NCI-H1930 (cell line): ENCODE measurements at places on chromosomes 3 and 15.

GRCh38 chr3:102909904-102910303 is 475.1 kb downstream of the ZPLD1 start:
- no peak for DNase-seq

GRCh38 chr3:43093006-43093405 is 12.9 kb downstream of the POMGNT2 start:
- no peak for DNase-seq

DNA sequence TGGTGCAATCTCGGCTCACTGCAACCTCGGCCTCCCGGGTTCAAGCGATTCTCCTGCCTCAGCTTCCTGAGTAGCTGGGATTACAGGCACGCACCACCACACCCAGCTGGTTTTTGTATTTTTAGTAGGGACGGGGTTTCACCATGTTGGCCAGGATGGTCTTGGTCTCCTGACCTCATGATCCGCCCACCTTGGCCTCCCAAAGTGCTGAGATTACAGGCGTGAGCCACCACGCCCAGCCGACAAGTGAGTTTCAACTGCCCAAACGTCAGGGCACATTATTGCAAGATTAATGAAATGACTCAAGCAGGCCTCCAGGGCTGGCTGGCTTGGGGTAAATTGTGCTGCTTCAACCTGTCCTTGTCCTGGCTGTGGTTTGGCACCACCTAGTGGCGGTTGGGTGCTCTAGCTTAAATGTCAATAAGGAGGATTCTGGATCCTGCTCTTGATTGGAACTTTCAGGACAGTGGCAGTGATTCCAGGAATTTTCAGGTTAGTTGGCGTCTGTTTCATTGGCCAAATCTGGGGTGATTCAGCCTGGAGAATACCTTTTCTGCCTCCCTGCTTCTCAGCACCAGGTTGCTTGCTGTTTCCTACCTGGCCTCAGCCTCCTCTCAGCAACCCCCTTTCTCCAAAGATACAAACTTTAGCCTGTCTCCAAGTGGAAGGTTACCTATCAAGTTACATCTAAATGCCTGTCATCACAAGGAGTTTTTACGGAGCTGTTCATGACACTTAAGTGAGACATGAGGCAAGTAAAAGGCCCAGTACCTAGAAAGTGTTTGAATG is 32.4 kb upstream of the SACM1L start:
- DNase-seq: peak; percentile 33

- no peak for DNase-seq
Measured at GRCh38 chr3:172137287-172138192, 98.2 kb downstream of the FNDC3B start.

- DNase-seq: no peak
Measured at GRCh38 chr3:184399410-184399809, 19.6 kb downstream of the CHRD start.

- no peak for DNase-seq
Measured at GRCh38 chr3:72679540-72680198, 168.6 kb downstream of the SHQ1 start.

- DNase-seq: no peak
Measured at GRCh38 chr3:171620825-171621434, 160.7 kb upstream of the TNIK start.

DNA sequence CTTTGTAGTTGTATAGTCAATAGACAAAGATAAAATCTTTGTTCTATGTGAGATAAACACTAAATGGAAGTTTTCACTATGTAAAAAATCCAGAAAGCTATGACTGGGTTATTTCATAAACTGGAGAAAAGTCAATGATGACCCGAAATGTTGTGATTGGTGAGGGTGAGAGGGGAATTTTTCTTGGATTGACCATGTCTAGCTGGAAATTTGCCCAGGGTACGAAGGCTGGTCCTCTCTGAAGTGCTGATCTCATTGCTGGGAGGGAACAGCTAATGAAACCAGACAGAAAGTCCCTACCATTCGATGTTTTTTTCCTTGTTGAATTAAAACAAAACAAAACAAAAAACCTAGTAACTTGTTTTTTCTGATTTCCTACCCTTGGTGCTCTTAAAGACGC is 14.3 kb downstream of the TPRG1 start:
- DNase-seq: no peak

DNA sequence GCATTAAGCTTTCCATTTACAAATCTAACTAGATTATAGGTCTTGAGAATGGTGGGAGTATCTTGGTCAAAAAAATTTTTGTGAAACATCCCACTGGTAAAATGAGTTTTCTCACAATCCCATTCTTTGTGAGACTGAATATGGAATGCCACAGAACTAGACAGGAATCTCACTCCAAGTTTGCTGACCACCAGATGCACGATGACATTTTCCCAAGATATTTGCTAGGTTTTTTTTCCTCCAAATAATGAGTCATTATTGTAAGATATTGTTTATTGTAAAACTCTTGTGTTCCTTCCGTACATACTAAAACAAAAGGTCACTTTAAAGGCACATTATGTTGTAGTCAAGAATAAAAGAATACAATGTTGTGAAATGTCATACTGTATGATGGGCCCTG is 53.9 kb downstream of the COPS2 start:
- no peak for DNase-seq

- no peak for DNase-seq
Measured at GRCh38 chr15:63042877-63043334, 359 bp downstream of the TPM1 start.

DNA sequence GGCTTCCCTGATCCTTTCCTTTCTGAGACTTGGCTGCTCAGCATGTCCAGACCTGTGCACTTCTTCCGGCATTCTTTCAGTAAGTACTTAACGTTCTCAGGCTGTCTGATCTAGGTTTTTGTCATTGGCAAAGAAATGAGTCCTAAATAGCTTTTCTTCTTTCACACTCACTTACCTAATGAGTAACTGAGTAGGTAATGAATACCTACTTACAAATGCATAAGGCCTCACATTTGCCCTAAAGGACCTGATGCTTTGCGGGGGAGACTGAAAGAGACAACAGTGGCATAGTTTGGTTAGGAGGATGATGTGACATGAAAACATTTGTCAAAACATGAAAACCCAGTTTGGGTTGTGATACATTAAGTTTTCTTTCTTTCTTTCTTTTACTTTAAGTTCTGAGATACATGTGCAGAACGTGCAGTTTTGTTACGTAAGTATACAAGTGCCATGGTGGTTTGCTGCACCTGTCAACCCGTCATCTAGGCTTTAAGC is 516.7 kb upstream of the CFAP20DC start:
- DNase-seq: no peak

- DNase-seq: no peak
Measured at GRCh38 chr15:52287114-52287513, 8.5 kb downstream of the MYO5C start.

DNA sequence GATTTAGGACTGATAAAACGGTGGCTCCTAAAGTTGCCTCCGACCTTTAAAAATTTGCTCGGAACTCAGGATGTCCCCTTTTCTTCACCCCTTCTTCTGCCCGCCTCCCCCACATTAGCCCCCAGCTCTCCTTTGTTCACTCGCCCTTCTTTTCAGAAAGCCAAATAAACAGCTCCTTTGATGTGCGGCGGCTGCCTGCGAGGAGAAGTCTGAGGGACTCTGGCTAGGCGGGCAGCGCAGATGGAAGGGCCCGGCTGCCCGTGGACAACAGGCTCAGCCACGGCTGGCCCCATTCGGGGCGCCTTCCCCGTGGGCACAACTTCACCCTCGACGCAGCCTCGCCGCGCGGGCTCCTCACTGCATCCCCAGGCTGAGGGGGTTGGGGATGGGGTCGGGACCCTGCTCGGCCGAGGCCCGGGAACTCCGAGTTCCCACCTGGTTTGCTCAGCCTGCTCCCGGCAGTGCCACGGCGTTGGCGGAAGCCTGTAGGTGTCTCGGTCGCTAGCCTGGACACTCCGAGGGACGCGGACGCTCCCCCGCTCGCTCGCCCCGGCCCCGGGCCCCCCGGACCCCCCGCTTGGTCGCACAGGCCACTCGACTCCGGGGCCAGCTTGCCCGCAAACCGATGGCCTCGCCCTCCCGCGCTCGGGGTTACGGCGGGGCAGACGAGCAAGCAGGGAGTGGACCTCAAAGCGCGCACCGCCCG is 897 bp upstream of the TLE3 start:
- peak; percentile 36 for DNase-seq

- DNase-seq: no peak
Measured at GRCh38 chr3:128480717-128481437, 12.1 kb downstream of the GATA2 start.

GRCh38 chr15:40847223-40847961 is 3.5 kb downstream of the SPINT1 start:
- DNase-seq: no peak

DNA sequence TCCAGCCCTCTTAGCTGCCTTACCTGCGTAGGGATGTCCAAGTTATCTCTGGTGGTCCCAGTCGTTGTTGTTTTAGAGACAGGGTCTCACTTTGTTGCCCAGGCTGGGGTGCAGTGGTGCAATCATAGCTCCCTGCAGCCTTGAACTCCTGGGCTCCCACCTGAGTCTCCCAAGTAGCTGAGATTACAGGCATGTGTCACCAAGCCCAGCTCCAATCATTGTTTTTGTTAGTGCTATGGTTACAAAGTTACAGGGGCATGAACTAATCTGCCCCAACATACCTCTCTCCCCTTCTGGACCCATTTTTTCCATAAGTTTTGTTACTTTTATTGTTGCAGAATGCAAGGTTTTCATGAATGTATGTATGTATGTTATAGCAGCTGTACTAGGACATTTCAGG is 54.7 kb downstream of the CTDSPL2 start:
- no peak for DNase-seq

GRCh38 chr3:160403796-160404470 is 4.5 kb downstream of the SMC4 start:
- no peak for DNase-seq

- no peak for DNase-seq
Measured at GRCh38 chr3:196499061-196499460, 4.5 kb downstream of the RNF168 start.

GRCh38 chr3:151635905-151636304 is 97.8 kb upstream of the AADACL2 start:
- DNase-seq: no peak

- DNase-seq: no peak
Measured at GRCh38 chr15:70077188-70078147, 20.2 kb downstream of the TLE3 start.

GRCh38 chr15:91884606-91885005 is 31.1 kb downstream of the SLCO3A1 start:
- no peak for DNase-seq

- no peak for DNase-seq
Measured at GRCh38 chr15:61892140-61892539, 168.1 kb downstream of the VPS13C start.

DNA sequence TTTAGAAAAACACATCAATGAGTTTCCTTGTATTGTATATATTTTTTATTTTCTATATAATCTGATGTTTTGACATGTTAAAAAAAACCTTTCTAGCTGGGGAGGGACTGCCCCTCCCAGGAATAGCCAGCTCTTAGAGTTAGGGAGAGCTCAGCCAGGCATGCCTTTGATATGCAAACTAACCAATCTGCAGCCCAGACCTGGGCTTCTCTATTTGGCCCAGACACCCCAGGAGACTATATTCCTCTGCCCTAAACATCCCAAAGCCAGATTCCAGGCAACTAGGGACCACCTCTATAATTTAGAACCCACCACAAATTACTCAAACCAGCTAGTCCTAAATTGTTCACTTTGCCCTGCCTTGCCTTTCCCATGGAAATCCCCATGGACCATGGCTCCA is 390.9 kb upstream of the ADAMTS9 start:
- DNase-seq: no peak

DNA sequence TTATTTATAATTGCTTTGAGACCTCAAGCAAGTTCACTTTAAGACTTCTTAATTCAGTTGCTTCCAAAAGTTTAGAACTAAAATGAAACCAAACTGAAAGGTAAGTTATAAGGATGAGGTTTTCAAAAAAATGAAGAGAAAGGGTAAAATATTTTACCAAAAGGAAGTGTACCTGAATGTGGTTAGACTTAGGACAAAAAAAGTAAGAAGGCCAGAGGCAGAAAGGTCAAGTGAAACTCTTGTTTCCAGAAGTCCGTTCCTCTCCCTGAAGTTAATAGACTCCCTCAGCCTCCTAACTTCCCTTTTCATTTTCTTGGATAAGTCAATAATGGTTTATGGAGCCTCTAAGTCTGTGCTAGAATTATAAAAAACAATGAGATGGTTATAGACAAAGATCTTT is 16.6 kb downstream of the BTLA start:
- no peak for DNase-seq

- no peak for DNase-seq
Measured at GRCh38 chr3:197408177-197408957, 110.0 kb upstream of the DLG1 start.
